B cell (primary cell): ENCODE measurements at places on chromosomes 1 and 21. TPM values are rescaled to one million over a fixed set of nuclear protein-coding genes. Genes with fewer than 3 reads are reported as not detected.
A peak's percentile ranks its signal among the peaks of the same experiment; 100 is the strongest.

SPRR2A gene
- total RNA-seq, result not detected in 2 replicates

TDRD10 gene
- not detected in 2 replicates for total RNA-seq

SELL gene
- 250 and 262 TPM in 2 replicates for total RNA-seq

PTPN7 gene
- 16.0 and 16.5 TPM in 2 replicates for total RNA-seq

RBP7 gene
- total RNA-seq, result not detected in 2 replicates

ST6GALNAC3 gene
- 13.4 and 17.3 TPM in 2 replicates for total RNA-seq

KRTAP10-2 gene
- total RNA-seq, result not detected in 2 replicates

IFNLR1 gene
- 38.0 and 39.7 TPM in 2 replicates for total RNA-seq

DNA sequence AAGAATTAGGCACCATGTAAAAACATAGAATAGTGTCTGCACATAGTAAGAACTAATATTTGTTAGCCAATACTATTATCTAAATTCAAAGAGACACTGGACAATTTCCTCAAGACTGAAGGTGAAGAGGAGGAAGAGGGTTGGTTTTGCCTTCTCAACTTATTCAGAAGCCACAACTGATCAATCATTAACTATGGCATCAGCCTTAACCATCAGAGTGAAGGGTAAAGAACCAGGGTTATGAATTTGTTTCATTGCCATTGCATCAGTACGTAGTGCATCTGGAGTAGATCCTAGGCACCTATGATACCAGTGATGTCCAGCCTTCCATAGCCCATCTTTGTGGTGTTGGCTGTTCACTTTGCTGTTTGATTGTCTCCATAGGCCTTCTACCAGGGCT lies 421.7 kb upstream of the DEPDC1 start:
- no peak for DNase-seq

DNA sequence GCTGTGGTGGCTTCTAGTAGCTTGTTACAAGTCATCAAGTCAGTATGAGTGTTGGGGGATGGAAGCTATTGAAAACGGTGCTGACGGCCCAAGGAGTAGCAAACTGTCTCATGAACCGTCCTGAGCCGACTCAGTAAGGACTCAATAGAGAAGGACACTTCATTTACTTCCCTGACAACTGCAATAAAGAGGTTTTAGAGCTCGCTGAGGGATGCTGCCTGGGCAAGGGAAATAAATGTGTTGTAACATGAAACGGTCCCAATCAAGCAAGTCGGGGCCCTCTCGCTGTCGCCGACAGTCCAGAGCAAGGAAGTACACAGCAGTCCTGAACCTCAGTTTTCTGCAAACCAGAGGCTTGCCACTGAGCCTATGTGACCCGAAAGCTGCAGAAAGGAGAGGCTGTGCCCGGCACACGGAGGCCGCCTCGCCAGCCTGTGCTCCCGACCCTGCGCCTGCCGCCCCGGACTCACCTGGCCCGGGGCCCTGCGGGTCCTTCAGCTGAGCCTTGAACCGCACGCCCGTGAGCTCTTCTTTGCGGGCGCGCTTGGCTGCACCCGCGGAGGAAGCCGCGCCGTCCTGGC lies 423 bp downstream of the URB1 start:
- no peak for DNase-seq

- DNase-seq, result no peak
Observed at GRCh38 chr1:97674517-97674916, 246.3 kb downstream of the DPYD start.

GRCh38 chr1:153945795-153946621 lies 510 bp downstream of the DENND4B start:
- DNase-seq, result peak; percentile 98

GRCh38 chr1:76090283-76091203 lies 16.0 kb downstream of the ST6GALNAC3 start:
- DNase-seq, result no peak

- DNase-seq, result no peak
Observed at GRCh38 chr1:198316546-198317100, 159.8 kb downstream of the NEK7 start.

DNA sequence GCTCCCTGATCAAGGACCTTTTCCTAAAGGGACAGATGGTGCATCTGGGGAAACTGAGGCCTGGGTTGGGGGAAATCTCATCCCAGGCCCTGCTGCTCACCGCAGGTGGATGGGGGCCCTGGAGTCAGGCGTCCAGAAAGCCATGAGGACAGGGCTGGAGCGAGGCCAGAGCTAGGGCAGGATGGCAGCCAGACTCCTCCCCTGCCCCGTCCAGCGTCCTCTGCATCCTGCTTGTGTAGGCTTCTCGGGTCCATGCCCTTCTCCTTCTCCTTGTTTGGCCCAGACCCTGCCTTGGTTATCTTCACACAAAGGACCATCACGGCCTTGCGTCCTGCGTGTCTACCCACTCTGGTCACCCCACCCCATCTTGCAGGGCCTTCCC lies 43.0 kb downstream of the TRIM11 start:
- no peak for DNase-seq

GRCh38 chr1:245079021-245079609 lies 75.7 kb upstream of the KIF26B start:
- no peak for DNase-seq

GRCh38 chr21:41369105-41369919 lies 7.5 kb downstream of the MX2 start:
- DNase-seq, result peak; percentile 76

GRCh38 chr1:162133566-162133965 lies 64.1 kb downstream of the NOS1AP start:
- DNase-seq, result no peak

- no peak for DNase-seq
Observed at GRCh38 chr1:184296466-184297243, 90.2 kb upstream of the C1orf21 start.

DNA sequence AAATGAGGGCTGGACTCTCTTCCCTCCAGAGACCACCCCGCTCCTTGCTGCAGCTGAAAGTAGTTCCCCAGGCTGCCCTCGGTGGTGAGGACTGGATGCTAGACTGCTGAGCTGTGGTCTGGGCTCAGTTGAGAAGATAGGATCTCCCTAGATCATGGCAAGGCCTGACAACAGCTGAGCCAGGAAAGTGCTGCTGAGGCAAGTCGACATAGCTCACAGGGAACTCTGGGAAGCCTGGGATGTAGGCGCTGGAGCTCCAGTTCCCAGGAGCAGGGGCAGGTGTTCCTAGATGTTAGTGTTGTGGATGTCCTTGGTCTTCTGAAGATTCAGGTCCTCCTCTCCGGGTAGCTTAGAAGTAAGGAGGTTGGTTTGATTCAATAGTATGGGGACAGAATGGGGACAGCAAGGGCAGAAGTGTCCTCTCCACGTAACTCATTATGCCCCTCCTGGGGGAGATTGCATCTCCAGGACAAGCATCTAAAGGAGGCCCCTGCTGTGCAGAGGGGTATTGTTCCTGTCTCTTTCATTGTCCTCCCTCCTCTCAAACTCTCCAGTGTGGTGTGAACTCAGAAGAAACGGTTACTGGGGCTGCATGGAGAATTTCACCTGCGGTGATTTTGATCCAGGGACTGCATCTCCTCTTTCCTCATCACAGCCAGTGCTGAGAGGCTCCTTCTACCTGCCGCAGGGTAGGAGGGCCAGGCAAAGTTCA lies 3.7 kb downstream of the CYB561D1 start:
- DNase-seq, result no peak

DNA sequence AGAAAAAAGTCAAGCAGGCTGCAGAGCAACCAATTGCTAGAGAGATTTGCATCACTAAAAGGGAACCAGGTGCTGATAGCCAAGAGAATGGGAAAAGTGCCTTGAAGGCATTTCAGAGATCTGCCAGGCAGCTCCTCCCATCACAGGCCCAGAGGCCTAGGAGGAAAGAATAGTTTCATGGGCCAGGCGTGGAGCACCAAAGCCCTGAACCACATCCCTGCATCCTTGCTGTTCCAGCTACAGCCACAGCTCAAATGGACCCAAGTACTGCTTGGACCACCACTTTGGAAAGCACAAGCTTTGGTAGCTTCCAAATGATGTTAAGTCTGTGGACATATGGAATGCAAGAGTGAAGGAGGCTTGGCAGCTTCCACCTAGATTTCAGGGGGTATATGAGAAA lies 29.7 kb upstream of the ZSWIM5 start:
- DNase-seq, result no peak

DNA sequence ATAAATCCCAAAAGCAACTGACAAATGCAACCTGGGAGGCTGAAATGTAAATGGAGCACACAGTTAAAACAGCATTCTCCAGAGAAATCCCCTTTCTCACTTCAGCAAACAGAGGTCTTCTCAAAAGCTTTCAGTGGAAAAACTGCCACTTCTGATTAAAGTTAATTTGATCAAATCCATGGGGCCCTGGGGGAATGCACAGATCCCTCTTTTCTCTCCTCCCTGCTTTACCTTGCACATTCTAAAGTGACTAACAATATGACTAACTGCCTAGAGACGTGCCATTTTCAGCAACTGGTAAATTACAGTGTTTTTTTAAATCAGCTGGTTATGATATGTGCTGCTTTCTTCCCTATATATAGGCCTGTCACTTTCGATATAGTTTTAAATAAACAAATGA lies 142.5 kb downstream of the RERE start:
- no peak for DNase-seq

- no peak for DNase-seq
Observed at GRCh38 chr1:204139952-204140351, 11.9 kb downstream of the ETNK2 start.

DNA sequence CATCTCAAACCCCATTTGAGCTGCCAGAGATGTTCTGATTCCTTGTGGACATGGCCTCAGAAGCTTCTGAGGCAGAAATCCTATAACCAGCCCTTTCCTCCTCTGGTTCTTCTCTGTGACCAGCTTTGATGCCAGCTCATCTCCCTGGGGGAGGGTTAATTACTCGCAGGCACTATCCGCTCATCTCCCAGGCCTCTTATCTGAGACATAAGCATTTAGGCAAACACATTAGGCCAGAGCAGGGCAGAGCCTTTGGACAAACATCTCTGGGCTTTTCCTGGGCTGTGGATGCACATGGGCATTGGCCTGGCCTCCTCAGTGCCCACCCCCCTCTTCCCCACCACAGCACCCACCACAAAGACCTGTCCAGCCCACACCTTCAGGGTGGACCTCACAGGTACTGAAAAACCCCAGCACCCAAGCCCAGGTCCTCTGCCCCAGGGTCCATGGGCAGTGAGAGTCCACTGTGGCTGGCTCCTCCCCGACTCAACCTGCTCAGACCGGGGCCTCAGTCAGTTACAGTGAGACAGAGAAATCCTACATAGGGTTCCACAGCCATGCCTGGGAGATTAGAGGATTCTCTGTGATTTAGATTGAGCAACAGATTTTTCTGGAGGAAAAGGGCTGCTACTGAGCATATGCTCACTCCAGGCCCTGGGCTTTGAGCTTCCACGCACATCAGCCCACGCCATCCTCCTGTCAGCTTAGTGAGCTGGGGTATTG lies 26.9 kb downstream of the IGSF21 start:
- DNase-seq, result no peak
